Progenitor cell of endocrine pancreas (in vitro differentiated cells): ENCODE measurements at places on chromosomes 2 and 18. TPM values are rescaled to one million over a fixed set of nuclear protein-coding genes. Genes with fewer than 3 reads are reported as not detected.

SLC38A11 gene
- 16.6 and 20.1 TPM in 2 replicates for total RNA-seq

GRCh38 chr2:88854528-88854927 is 163.1 kb downstream of the RPIA start:
- no peak for DNase-seq
- no peaks in the 10 kb centered on the region for H3K36me3 ChIP-seq
- no peaks in the 10 kb centered on the region for H3K27me3 ChIP-seq
- no peak overlapping the region for H3K27ac ChIP-seq
- no peak overlapping the region for H3K4me3 ChIP-seq
- H3K4me1 ChIP-seq: peaks cover 5% of the 10 kb centered on the region

CPO gene
- total RNA-seq: 0.24 TPM in 1 of 2 replicates, not detected in the other

DNA sequence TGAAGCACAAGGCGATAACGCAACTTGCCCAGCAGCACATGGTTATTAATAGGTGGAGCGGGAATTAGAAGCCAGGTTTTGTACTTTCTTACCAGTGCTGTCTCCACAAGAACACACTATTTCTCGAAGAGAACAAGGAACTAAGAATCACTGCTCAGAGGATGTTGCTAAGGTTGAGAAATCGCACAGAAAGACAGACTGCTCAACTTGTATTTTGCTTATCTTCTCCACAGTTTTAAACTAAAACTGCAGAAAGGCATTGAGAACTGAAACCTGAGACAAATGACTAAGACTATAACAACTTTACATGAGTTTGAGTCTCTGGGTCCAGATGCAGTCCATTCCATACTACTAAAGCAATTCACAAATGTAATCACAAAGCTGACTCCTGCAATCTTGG is 6.2 kb downstream of the PRKD3 start:
- peaks cover 33% of the 10 kb centered on the region for H3K4me1 ChIP-seq
- H3K27ac ChIP-seq: no peak overlapping the region
- no peak for DNase-seq
- no peaks in the 10 kb centered on the region for H3K27me3 ChIP-seq
- no peak overlapping the region for H3K4me3 ChIP-seq

DNA sequence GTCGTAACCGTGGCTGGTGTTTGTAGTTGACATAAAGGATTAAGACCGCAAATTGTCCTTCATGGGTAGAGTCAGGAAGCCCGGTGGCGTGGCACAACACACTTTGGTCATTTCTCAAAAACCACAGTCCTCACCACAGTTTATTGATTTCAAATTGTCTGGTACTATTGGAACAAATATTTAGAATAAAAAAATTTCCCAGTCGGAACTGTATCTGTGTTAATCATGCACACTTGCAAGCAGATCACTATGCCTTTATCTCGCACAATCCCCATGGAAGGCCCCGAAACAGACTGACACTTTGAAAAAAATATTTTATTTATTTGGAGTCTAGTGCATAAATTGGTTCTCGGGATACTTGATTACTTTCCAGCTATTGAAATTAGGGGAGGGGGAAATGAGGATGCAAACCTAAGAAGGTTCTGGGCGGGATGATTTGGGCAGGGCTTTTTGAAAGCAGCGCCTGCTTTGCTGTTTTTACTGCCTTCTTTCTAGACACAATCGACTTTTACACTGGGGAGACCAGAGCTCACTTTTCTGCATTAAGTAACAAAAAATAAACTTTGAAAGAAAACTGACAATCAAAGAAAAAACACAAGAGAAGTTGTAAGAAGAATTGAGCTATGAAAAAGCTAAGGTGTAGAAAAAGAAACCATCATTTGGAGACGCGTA is 15.4 kb upstream of the HOXD1 start:
- no peak overlapping the region for H3K27ac ChIP-seq
- H3K4me3 ChIP-seq: no peak overlapping the region
- DNase-seq: no peak
- H3K4me1 ChIP-seq: peaks cover 10% of the 10 kb centered on the region

DNA sequence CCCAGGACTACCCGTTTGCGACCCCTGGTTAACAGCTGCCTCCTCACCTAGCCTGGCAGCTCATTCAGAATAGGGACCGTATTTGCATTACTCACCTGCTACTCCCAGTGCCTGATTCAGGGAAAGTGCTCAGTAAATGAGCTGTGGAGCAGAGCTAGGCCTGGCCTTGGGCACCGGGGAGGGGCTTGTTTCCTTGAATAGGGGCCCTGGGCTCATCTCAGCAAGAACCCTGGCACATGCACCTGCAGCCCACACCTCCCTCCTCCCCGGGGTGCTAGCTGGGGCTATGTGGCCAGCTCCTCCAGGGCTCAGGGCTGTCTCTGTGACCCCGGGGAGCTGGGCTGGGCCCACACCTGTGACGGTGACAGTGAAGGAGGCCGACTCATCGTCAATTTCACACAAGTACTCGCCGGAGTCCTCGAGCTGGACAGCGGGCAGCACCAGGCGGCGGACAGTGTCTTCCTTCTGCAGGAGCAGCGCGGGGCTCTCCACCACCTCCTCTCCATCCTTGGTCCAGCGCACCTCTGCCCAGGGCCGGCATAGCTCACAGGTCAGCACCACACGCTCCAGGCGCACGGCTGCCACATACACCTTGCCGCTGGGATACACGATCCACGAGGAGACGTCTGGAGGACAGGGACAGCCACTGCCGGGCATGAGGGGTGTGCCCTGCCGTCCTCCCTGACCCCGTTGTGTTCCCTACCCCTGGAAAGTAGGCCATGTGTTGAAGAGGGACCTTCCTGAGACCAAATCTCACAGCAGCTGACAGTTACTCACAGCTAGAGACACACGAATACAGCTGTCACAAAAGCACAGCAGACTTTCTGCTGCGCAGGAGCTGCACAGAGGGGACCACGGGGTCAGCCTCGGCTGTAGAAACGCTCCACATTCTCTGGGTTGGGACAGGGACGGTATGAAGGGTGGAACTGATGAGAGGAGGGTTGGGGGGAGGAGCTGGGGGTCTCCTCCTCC is 9.0 kb downstream of the OBSL1 start:
- H3K36me3 ChIP-seq: peaks cover 24% of the 10 kb centered on the region
- H3K27me3 ChIP-seq: no peaks in the 10 kb centered on the region
- peak overlapping the region; percentile 29 for H3K27ac ChIP-seq
- DNase-seq: no peak
- H3K4me1 ChIP-seq: peaks cover 11% of the 10 kb centered on the region
- H3K4me3 ChIP-seq: no peak overlapping the region
